ENCODE measurements at places on chromosomes 4 and X.

- DNase-seq: no peak
Measured at GRCh38 chr4:180134091-180134866, 2108.9 kb upstream of the TENM3 start.

GRCh38 chr4:18608908-18609533 lies 587.5 kb upstream of the LCORL start:
- DNase-seq: no peak

GRCh38 chr4:111434586-111434985 lies 710.7 kb upstream of the FAM241A start:
- DNase-seq: no peak

DNA sequence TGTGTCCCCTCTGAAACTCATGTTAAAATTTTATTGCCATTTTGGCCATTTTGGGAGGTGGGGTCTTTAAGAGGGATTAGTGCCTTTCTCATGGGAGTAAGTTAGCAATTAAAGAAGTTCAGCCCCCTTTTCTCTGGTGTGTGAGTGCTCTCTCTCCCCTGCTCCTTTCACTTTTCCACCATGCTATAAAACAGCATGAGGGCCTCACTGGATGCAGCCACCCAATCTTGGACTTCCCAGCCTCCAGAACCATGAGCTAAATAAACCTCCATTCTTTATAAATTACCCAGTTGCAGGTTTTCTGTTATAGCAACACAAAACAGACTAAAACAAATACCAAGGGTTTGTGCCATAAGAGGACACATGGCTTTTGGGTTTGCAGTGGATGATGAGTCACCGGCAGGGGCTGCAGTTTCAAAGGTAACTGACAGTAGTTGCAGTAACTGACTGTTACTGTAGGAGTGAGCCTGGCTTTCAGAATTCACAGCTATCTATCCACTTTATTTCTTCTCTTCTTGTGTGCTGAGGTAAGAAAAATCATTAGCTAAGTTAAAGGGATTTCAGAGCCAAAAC lies 121.5 kb downstream of the PPEF1 start:
- no peak for DNase-seq

DNA sequence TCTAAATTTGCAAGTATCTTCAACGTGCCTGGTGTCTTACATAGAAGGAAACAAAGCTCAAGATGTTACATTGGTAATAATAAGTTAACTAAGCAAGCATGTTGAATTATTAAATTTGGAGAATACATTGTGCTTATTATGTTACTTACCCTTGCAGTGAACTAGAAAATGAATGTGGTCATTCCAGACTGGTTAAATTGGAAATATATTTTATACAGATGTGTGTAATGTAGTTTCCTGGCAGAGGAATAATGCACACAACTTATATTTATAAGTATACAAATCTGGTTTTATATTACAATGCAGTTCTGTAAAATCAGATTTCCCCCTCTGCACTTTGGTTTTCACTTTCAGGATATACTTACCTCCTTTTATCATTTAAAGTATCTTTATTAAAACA lies 159.9 kb upstream of the SLIT2 start:
- no peak for DNase-seq

DNA sequence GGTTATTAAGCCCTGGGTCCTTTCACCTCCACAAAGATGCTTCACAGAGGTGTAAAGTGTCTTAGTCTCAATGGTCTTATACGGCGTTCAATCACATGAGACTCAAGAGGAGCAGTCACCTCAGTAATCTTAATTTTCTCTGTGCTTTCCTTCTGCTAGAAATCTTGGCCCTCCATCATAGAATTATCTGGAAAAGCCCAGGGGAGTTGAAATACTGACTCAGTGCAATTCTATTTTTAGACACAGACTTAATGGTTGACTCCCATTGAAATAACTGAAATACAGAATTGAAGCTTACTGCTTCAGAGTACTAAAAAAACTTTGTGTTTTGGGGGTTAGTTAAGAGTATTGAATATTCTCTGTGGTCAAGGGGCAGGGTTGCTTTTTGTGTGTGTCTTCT lies 94.5 kb upstream of the IL15 start:
- no peak for DNase-seq

DNA sequence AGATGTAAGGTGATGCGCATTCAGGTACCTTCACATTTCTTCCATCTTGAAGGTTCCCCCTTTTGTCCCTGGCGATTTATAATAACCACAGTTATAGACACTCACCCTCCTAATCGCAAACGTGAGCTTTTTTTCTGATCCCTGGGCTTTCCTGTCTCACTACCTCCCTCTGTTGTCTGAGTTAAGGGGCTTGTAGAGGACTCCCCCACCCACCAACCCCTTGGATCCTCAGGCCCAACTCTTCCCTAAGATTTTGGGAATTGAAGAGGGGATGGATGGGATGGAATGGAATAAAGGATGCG lies 1.4 kb downstream of the CNKSR2 start:
- no peak for DNase-seq

GRCh38 chr4:73275318-73275654 lies 16.7 kb upstream of the ANKRD17 start:
- no peak for DNase-seq

- DNase-seq: no peak
Measured at GRCh38 chr4:8427262-8427661, 13.3 kb downstream of the ACOX3 start.

- no peak for DNase-seq
Measured at GRCh38 chrX:103953353-103953752, 9.1 kb upstream of the TMSB15B start.

- no peak for DNase-seq
Measured at GRCh38 chrX:51332188-51332942, at the start of gene NUDT10. NUDT10 (plus strand) TSS chrX:51332822; CDS start chrX:51332966, 144 bp downstream.

GRCh38 chrX:96929036-96929435 lies 45.3 kb downstream of the RPA4 start:
- no peak for DNase-seq

- DNase-seq: no peak
Measured at GRCh38 chrX:56572975-56573374, 9.5 kb downstream of the UBQLN2 start.

- DNase-seq: no peak
Measured at GRCh38 chrX:121216641-121217374, 169.4 kb downstream of the GLUD2 start.

GRCh38 chr4:23194751-23195150 lies 502.0 kb downstream of the GBA3 start:
- no peak for DNase-seq

- DNase-seq: peak; percentile 70
Measured at GRCh38 chrX:39613997-39614679, 483.6 kb downstream of the BCOR start.

DNA sequence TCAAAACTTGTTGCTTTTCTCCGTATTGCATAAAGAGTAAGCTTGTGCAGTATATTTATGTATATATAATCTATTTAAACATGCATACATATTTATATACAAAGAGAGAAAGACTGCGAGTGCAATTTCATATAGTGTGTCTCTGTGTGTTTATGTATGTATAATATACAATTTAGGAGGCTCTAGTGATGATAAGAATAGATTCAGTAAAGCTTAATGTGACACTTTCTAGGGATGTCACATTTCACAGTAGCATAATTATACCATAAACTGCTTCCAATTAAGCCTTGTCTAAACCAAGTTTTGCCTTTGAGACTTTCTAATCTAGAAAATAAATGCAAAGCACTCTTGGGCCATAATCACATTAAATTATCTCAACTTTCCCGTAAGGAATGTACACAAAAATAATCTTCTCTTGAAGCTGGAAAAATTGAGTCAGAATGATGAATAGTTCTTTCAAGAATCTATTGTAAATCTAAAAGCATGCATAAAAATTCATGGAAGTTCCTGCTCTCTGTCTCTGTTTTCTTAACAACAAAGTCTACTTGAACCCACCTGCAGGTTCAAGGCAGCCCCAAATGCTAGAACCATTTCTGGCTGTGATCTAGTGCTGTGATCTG lies 114.1 kb upstream of the NPY2R start:
- no peak for DNase-seq

- DNase-seq: peak; percentile 35
Measured at GRCh38 chrX:132181364-132181763, 37.9 kb downstream of the RAP2C start.

DNA sequence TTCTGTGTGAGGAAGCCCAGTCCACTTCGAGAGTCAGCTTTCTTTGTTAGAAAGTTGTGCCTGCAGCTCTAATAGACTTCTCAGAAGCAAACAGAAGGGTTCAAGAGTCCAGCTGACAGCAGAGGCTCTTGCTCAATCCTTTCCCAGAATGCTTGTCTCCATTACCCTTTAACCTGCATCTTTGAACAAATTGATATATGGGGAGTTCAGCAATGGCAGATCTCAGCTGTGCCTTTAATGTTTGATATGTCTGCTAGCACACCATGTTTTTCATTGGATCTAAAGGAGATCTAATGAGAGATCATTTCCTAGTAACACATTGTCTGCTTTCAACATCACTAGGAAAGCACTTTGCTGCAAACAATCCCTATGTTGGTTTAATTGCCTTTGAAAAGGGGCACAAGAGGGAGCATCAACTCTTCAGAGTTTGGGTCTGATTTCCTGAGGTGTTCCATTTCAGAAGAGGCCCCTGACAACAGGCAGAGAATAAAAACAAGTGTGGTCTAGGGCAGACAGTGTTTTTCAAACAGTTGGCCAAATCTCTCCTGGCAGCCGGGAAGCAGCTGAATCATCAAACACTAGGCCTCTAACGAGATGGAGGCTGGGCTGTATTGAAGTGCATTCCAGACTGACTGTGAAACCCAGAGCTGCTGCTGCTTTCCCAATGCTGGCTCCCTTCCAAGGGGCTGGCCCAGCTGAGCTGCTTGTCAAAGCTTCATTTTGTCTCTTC lies 55.5 kb downstream of the LUZP4 start:
- DNase-seq: peak; percentile 64

DNA sequence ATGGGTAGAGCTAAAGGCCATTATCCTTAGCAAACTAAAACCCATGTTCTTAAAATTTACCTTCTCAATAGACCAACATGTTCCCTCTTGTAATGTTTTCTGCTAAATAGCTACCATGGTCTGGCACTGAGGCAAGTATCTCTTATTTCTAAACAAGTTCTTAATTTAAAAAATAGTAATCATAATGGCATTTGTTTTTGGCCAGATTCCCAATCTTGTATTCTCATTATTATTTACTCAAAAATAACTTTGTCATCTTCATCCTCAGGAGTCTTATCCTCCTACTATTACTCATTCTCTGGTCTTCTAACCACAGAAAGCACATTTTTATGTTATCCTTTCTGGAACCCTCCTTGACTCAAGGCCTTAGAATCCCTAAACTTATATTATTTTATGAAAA lies 931.2 kb downstream of the CCSER1 start:
- DNase-seq: no peak

- DNase-seq: peak; percentile 74
Measured at GRCh38 chr4:74133786-74134499, 24.0 kb upstream of the MTHFD2L start.

GRCh38 chrX:33204889-33205288 lies 6.5 kb downstream of the DMD start:
- no peak for DNase-seq

GRCh38 chr4:140807491-140808252 lies 51.5 kb upstream of the TBC1D9 start:
- DNase-seq: no peak

DNA sequence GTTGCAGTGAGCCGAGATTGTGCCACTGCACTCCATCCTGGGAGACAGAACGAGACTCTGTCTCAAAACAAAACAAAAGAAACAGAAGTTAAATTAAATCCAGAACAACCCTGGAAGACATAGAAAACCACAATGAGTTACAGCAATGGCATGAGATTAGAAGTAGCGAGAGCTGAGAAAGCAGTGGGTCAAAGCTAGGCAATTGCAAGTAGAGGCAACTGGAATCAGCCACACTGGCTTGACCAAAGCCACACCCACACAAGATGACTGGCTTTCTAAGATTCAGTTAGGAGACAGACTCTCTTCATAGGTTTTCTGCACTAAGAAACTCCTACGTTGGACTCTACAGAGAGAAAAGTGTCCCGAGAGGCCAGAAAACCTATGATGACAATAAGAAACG lies 443.0 kb downstream of the GPM6A start:
- no peak for DNase-seq

- no peak for DNase-seq
Measured at GRCh38 chr4:95283320-95283719, 265.5 kb downstream of the UNC5C start.

DNA sequence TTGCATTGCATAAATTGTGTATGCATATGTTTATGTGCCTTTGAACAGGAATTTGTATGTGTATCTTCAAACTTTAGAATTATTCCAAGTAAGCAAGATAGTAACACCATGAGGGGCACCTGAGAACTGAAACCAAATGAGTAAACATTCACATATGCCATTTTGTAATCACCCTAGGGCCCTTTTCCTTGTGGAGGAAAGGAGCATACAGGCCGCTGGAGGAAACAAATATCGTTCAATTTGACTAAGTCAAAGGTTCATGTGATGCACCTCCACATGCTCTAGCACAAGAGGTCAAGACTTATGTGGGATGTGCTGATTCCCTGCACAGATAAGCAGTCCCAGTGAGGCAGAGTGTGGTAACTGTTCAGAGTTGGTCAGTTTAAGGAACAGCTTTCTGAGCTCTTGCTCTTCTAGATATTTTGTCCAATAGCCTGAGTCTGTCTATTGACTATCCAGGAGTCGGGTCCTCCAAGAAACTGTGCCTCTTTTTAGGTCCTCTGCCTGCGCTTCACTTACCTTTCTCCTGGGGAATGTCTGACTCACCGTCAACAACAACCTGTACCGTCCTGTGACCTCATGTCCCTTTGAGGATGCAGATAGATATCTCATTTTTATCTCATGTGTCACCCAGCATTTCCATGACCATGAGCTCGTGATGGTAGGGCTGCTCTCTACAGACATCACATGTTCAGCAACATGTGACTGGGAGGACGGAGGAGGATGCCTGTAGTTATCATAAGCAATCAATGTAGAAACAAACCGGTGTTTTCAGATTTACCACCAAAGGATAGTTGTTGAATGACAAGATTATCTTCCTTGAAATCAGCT lies 196.9 kb downstream of the NWD2 start:
- DNase-seq: no peak

GRCh38 chr4:151908734-151909497 lies 148.1 kb upstream of the GATB start:
- DNase-seq: no peak

DNA sequence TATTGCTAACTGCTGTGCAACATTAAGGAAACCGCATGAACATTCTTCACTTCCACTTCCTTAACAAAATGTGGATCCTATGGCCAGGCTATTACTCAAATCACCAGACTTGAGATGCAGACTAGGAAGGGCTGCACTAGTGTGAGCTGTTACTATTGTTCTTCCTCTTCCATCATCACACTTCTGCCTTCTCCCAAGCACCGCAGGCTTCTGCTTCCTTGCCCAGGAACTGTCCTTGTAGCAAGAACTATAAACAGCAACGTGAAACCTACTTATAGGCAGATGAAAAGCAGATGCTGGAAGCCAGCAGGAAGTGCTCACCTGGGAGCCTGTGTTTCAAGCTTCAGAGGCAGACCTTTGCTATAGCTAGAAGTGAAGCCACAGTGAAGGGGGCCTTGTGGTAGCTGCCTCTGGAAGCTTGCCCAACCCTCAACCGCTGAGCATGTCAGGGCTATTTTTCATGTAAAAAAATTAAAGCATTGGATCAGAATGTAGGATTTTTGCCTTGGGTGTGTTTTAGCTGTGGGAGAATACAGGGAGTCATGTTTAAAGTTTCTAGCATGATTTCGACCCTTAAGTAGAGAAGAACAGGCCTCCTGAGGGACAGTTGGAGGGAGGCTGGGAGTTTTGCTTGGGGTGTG lies 43.9 kb downstream of the CLNK start:
- DNase-seq: no peak

- no peak for DNase-seq
Measured at GRCh38 chrX:19107035-19107434, 15.2 kb downstream of the ADGRG2 start.
